M059J (cell line): ENCODE measurements at places on chromosomes 1 and 21.

DNA sequence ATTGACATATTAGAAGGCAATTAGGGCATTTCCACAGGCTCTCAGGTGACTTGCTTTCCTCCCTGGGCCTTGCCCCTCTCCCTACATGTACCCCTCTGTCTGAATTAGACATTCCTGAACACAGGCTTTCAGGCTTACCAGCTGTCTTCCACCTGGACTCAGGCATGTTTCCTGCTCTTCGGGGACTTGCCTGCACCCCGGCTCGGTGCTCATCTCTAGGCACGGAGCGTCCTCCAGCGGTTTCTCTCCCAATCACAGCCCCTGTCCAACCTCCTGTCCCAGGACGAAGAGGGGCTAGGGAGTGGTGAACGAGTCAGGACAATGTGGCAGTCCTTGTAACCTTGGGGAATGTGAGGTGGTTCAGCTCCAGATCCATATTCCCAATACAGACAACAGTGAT is 4.2 kb downstream of the PROK1 start:
- DNase-seq: no peak

DNA sequence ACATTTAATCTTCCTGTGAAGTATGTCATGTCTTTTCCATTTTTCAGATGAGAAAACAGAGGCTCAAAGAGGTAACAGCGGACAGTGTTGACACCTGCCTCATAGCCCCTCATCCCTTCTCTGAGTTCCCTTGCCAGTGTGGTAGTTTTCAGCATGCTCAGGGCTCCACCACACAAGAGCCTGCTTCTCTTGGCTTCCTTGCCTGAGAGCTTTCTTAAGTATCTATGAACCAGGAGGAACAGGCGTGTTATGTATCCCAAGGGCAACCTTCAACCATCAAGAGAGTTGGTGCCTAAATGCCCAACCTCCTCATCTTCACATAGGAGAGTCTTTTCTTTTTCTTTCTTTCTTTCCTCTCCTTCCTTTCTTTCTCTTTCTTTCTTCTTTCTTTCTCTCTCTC is 5.9 kb upstream of the PAFAH2 start:
- DNase-seq: no peak

DNA sequence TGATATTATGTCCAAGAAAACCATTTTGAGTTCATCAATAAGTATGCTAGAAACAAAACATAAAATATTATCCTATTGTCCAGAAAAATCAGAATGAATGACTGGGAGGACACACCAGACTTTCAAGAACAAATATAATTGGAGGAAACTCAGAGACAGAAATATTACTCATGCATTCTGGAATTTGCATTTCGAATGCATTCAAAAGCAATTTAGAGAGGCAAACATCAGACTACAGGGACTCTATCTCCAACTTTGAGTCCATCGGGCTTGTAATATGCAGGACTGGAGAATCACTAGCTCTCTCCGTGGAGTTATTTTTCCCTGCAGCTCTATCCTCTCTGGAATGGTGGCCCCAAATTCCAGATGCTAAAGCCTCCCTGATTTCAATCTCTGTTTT is 161.8 kb downstream of the CDC42BPA start:
- DNase-seq: peak; percentile 5

GRCh38 chr21:29475329-29475728 is 176.6 kb downstream of the BACH1 start:
- no peak for DNase-seq

DNA sequence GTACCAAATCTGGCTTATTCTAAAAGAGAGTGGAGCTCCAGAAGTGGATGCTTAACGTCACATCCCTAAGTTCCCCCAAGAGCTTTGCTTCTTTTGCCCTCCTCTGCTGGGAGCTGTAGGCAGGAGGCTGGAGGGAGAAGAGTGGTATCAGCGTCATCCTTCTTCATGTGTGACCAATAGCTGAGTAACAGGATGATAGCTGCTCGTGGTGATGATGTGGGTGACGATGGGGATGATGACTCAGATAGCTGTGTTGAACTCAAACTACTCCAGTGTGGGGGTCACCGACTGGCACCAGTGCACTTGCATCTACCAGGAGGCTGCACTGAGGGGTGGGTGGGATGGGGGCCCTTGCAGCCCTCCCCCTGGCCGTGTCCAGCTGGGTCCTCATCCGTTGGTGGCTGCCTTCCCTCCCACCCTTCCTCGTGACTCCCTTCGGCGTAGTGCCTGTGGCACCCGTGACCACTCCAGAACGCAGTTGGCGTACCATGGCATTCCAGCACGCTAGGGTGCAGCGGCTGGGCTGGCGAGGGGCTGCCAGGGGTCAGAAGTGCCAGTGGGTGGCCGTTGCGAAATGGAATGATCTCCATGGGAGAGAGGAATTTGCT is 1.1 kb downstream of the IGFN1 start:
- peak; percentile 91 for DNase-seq

DNA sequence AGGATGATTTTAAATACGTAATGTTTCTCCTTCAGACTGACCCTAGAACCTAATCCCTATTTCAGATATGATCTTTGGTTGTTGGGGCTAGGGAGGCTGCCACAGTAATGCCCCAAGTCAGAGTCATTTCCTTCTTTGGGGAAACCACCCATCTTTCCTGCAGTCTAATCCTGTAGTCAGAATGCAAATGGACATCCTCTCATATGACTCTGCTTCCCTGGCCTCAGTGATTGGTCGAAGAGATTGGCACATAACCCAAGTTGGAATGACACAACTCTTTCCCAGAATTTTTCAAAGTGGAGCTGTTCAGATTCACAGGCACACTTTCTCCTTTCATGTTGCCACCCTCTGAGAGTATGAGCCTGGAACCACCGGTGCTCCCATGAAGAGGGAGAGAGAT is 58.8 kb upstream of the ZNF644 start:
- DNase-seq: peak; percentile 81

DNA sequence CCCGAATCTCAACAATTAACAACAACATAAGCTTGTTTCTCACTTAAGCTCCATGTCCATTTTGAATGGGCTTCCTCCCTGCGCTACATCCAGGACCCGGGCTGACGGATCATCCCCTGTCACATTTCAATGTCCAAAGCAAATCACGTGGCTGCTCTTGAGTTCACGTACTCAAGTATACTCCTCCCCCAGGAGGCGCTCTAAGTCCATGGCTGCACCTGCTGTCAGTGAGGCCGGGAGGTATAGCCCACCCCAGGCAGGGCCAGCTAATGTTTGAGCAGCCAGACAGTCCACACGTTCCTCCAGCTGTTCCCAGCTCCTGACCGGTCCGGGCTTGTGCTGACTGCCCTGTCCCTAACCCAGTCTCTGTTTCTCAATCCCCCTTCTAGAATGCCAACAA is 220.8 kb downstream of the SLC35F3 start:
- peak; percentile 59 for DNase-seq

- DNase-seq: peak; percentile 75
These were observed 44.0 kb downstream of the YARS1 start for GRCh38 chr1:32773018-32773763.

GRCh38 chr1:29708796-29709703 is 472.7 kb downstream of the PTPRU start:
- DNase-seq: peak; percentile 96
